CD4-positive, alpha-beta T cell treated with Interleukin-21 for 1 hour (primary cell): ENCODE measurements at places on chromosomes 2 and 18.

GRCh38 chr2:78070693-78071092, 548.5 kb upstream of the LRRTM4 start:
- DNase-seq, result no peak

DNA sequence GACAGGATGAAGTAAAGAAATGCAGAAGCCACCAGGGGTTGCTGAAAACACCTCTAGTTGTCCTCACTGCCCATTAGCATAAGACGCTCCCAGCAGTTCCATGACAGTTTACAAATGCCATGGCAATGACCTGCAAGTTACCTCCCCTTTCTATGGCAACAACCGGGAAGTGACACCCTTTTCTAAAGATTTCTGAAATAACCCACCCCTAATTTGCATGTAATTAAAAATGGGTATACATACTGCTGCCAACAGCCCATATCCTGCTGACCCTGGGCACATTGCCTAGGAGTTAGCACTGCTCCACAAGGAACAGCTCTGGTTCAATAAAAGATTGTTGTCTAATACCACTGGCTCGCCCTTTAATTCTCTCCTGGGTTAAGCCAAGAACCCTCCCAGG, 178.3 kb upstream of the LRATD1 start:
- DNase-seq, result no peak

DNA sequence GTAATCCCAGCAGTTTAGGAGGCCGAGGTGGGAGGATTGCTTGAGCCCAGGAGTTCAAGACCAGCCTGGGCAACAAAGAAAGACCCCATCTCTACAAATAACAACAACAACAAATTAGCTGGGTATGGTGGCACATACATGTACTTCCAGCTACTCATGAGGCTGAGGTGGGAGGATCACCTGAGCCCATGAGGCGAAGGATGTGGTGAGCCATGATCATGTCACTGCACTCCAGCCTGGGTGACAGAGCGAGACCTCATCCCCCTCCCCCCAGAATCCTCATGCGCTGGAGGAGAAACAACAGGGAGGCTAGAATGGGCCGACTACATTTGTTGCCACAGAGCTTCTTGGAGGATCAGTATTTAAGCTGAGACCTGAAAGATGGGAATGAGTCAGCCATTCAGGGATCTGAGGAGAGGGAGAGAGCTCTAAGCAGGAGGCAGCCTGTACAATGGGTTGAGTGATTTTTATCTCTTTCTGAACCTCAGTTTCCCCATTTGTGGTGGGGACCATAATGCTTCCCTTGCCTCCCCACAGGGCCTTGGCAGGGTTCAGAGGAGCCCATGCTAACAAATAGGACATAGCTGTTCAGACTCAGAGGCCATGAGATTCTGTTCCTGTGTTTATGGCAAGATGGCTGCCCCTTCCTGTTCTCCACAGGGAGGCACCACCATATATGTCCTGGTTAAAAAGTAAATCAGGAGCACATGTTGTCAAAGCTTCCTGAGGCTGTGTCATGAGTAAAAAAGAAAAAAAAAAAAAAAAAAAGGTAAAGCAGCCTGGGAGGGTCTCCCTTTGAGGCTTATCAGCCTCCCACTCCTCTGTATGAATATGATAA, 131.4 kb upstream of the HAAO start:
- DNase-seq, result no peak

DNA sequence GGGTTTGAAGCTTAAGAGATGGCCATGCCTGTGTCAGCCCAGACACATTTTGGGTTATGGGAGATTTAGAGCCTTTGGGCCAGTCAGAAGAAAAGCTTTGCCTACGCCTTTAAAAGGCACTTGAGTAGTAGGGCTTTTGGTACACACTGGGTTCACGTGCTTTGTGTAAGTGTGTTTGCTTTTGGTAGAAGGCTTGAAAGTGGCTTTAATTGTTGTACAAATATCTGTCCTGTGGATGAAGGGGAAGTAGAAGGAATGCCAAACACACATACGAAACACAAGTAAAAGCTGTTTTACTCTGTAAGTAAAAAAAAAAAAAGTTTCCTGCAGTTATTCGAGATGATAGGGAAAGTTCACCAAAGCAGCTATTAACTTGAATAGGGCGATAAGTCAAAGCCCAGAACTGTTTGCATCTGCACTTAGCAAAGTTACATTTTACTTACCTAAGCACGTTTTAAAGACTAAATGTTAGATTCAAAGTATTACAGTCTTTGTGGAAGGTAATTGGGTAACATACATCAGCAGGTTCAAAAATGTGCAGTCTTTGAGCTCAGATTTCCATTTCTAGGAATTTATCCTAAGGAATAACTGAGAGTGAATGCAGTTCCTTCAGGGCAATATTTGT, 75.4 kb downstream of the STK25 start:
- DNase-seq, result no peak

GRCh38 chr2:15773204-15773603, 167.1 kb upstream of the MYCN start:
- no peak for DNase-seq

- no peak for DNase-seq
Observed at GRCh38 chr2:200399046-200399445, 92.6 kb downstream of the SPATS2L start.
